ENCODE measurements at places on chromosomes 1 and 21.
A peak's percentile ranks its signal among the peaks of the same experiment; 100 is the strongest.

DNA sequence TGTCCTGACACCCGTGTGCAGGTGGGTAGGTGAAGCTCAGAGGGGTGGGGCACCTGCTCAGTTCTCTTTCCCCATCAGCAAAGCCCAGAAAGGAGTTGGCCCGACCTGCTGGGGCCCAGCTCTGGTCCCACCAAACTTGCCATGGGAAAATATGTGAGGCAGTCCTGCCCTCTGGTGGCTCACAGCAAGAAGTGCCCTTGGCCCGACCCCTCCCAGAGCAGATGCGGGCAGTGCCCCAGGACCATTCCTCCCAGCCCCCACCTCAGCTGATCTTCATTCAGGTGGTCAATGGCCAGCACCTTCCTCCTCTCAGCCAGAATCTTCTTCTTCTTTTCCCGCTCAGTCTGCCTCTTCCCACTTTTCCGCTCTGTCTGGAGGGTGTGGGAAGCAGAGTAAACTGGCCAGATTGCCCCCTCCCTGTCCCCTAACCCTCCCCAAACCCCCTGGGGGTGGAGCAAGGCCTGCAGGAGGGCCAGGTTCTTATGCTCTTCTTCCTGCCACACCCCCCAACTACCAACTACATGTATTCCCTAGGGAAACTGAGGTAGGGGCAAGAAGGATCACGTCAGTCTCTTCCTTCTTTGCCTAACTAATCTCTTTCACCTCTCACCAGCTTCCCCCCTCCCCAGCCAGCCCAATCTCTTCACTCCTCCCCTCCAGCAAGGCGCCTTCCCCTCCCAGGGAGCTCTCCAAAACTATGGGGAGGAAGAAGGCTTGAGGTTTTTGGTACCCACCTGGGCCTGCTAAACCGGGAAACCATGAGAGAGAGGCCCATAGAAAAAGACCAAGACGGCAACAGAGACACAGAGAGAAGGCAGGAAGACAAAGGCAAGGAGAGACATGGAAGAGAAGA, 15.6 kb downstream of the TNNT2 start:
- no peaks in the 10 kb centered on the region for H3K36me3 ChIP-seq
- H3K4me3 ChIP-seq = no peak overlapping the region
- H3K27ac ChIP-seq = no peak overlapping the region
- no peaks in the 10 kb centered on the region for H3K27me3 ChIP-seq
- no peaks in the 10 kb centered on the region for H3K4me1 ChIP-seq

- peaks cover 22% of the 10 kb centered on the region for H3K27me3 ChIP-seq
- H3K27ac ChIP-seq = no peak within 1 kb of the TSS
- peak within 1 kb of the TSS; percentile 64 for H3K4me3 ChIP-seq
- DNase-seq = peak; percentile 2
- H3K36me3 ChIP-seq = no peaks in the 10 kb centered on the region
These were observed at the start of gene GPR161 for GRCh38 chr1:168136709-168137514. TSS of gene GPR161 (minus strand) at chr1:168136930. CDS start at chr1:168104850, 32,080 bp downstream.

- H3K4me1 ChIP-seq = peaks cover 42% of the 10 kb centered on the region
- H3K4me3 ChIP-seq = no peak overlapping the region
- no peaks in the 10 kb centered on the region for H3K27me3 ChIP-seq
- H3K27ac ChIP-seq = peak overlapping the region; percentile 79
- H3K36me3 ChIP-seq = peaks cover 63% of the 10 kb centered on the region
- no peak for DNase-seq
These were observed 16.5 kb upstream of the HDAC1 start for GRCh38 chr1:32275424-32275823.

DNA sequence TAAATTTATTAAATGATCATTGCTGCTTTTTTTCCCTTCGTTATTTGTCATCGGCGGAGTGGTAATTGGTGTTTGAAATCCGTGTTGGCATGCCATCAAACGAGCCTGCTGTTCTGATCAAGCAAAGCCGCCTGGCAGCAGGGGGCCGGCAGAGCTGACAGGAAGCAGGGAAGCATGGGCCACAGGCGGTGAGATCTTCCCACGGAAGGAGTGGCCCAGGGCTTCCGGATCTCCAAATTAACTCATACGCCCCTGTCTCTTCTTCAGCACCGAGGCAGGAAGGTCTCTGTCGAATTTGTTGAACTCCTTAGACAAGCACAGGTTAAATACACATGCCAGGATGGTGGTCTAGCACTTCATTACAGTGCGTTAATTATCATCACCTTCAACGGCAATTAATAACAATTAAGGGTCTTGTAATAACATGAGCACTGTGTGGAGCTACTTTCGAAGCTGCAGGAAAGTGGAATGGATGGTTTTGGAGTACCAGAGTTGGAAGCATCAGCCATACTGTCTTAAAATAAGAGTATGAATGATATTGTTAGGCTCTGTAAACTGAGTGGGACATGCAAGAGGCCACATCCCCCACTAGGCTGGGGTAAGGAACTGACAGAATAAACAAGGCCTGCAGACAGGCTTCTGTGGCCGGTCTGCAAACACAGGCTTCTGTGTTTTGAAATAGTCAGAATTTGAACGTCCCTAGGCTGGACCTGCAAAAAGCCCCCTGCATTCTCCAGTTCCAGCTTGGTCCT, 199.4 kb upstream of the DAB1 start:
- H3K4me1 ChIP-seq = no peaks in the 10 kb centered on the region
- no peaks in the 10 kb centered on the region for H3K27me3 ChIP-seq
- H3K4me3 ChIP-seq = no peak overlapping the region
- no peaks in the 10 kb centered on the region for H3K36me3 ChIP-seq

- H3K27ac ChIP-seq = no peak overlapping the region
- no peaks in the 10 kb centered on the region for H3K4me1 ChIP-seq
- DNase-seq = no peak
These were observed 19.1 kb downstream of the PROX1 start for GRCh38 chr1:214006845-214007244.

DNA sequence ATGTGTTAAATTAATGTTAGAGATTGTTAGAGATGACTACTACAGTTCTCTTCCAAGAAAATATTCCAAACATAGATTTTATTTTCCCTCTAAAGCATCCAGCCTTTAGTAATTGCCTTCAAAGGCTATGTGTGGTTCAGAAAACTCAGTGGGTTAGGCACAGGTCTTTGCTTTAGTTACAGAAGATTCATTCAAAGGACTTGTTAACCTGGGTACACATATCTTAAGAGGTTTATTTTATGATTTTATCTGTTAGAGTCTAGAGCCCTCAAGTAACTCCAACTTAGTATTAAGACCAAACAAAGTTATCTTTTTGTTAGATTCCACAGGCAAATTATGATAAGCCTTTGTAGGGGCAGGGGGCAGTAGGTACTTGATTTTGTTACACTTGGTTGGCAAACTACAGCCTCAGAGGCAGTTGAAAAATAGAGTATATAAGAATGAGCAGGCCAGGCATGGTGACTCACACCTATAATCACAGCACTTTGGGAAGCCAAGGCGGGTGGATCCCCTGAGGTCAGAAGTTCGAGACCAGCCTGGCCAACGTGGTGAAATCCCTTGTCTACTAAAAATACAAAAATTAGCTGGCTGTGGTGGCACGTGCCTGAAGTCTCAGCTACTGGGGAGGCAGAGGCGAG, 37.9 kb downstream of the CXADR start:
- no peaks in the 10 kb centered on the region for H3K4me1 ChIP-seq
- H3K27ac ChIP-seq = no peak overlapping the region
- H3K4me3 ChIP-seq = no peak overlapping the region
- DNase-seq = no peak
- no peaks in the 10 kb centered on the region for H3K27me3 ChIP-seq

DNA sequence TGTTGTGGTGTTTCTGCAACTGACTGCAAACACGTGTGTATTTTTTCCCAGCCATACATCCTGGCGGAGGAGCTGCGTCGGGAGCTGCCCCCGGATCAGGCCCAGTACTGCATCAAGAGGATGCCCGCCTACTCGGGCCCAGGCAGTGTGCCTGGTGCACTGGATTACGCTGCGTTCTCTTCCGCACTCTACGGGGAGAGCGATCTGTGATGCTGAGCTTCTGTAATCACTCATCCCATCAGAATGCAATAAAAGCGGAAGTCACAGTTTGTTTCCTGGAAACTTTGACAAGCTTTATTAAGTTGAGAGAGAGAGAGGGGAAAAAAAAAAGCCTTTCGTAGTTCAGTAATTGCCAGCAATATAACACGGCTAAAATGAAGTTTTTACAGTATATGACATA, 32.7 kb upstream of the MTR start:
- H3K4me1 ChIP-seq = no peaks in the 10 kb centered on the region
- H3K4me3 ChIP-seq = no peak overlapping the region
- no peak for DNase-seq

GRCh38 chr1:115408533-115408932, 70.5 kb upstream of the NGF start:
- no peak for DNase-seq
- H3K4me1 ChIP-seq = no peaks in the 10 kb centered on the region
- no peaks in the 10 kb centered on the region for H3K36me3 ChIP-seq
- peaks cover 2% of the 10 kb centered on the region for H3K27me3 ChIP-seq
- H3K4me3 ChIP-seq = no peak overlapping the region

DNA sequence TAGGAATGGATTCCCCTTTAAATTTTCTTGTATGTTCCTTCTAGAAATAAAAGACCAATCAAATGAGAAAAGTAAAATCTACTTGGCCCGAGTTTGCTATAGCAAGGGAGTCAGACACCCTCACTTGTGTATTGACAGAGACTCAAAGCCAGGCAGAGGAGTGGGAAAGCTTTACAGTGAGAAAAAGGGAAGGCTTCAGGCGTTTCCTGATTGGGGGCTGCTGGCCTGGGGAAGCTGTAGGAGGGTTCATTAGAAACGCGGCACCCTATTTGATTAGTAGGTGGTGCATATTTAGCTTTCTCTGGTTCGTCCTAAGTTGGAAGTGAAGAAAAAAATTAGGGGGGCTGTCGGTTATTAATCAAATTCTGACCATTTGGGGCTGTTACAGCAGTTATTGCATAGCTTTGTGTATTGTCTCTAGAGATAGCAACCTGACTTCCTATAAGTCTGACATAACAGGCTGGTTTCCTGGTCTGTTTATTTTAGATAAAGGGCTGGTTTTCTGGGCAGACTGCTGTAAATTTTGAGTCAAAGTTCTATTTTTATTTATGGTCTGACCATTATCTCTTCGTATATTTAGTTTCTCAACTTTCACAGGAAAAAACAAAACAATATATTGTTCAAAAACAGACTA, 10.0 kb downstream of the SLC25A24 start:
- H3K4me3 ChIP-seq = no peak overlapping the region
- H3K4me1 ChIP-seq = no peaks in the 10 kb centered on the region
- H3K27ac ChIP-seq = no peak overlapping the region
- H3K27me3 ChIP-seq = no peaks in the 10 kb centered on the region

DNA sequence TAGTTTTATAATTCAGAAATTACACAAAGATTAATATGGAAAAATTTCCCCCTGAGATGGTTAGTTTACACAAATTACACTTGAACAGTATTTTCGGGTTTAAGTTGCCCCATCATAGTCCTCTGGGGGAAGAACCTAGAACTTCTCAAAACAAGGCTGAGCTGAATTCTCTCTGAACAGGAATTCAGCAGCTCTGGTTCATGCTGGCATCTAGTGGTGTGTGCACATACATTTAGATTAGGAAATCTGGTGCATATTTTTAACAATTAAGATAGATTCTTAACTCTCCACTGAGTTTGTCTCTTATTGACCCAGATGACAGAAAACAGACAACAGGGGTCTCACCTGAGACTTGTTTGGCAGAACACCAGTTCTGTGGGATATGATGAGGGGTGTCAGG, 410.7 kb downstream of the DSCAM start:
- no peak overlapping the region for H3K4me3 ChIP-seq
- no peak overlapping the region for H3K27ac ChIP-seq
- no peaks in the 10 kb centered on the region for H3K27me3 ChIP-seq
- no peak for DNase-seq

GRCh38 chr1:176619261-176619660, 156.3 kb downstream of the PAPPA2 start:
- no peak overlapping the region for H3K27ac ChIP-seq
- H3K4me3 ChIP-seq = no peak overlapping the region
- H3K27me3 ChIP-seq = no peaks in the 10 kb centered on the region
- no peaks in the 10 kb centered on the region for H3K36me3 ChIP-seq
- no peaks in the 10 kb centered on the region for H3K4me1 ChIP-seq

GRCh38 chr1:165456114-165456513, 11.2 kb upstream of the RXRG start:
- H3K27me3 ChIP-seq = peaks cover 9% of the 10 kb centered on the region
- no peak for DNase-seq
- H3K4me1 ChIP-seq = no peaks in the 10 kb centered on the region
- H3K4me3 ChIP-seq = no peak overlapping the region
- H3K27ac ChIP-seq = no peak overlapping the region

GRCh38 chr1:19342894-19343616, 30.9 kb downstream of the SLC66A1 start:
- H3K27me3 ChIP-seq = no peaks in the 10 kb centered on the region
- H3K36me3 ChIP-seq = peaks cover 73% of the 10 kb centered on the region
- no peak overlapping the region for H3K4me3 ChIP-seq
- no peaks in the 10 kb centered on the region for H3K4me1 ChIP-seq

DNA sequence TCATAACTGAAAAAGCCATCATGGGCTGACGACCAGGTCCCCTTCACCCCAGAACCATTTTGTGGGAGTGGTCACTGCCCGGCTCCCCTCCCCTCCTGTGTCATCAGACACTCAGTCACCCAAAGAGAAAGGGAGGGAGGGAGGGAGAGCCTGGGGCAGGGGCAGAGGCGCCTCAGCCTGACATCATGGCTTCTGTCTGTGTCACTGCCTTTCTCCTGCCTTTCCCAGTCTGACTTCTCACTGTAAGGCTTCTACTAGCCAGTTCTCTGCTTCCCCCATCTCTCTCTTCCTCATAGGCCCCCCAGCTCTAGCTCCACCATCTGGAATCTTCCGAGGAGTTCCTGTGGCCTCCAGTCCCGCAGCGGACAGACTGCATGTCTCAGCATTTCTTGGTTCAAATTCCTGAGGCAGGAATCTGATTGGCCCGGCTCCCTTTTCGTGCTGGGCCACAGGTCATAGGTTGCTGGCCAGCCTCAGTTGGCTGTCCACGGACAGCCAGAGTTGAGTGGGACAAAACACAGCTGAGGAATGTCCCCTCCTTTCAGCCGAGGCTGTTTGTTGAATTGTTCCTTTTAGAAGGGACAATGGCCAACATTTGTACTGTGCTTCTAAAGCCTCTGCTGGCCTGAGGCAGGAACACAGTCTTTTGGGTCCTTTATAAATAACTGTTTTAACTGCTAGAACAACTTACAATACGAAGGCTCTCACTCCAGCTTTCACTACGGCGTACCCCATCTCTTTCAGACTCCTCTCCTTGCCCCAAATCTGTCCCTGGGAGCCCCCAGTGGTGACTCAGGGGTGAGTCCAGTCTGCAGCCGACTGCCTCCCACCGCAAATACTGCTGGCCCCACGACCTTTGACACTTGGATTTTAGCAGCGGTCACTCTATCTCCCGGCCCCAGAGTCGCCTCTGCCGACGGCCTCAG, 18.7 kb upstream of the KANK4 start:
- DNase-seq = no peak
- no peaks in the 10 kb centered on the region for H3K36me3 ChIP-seq
- no peaks in the 10 kb centered on the region for H3K4me1 ChIP-seq
- H3K27me3 ChIP-seq = no peaks in the 10 kb centered on the region
- no peak overlapping the region for H3K4me3 ChIP-seq
- no peak overlapping the region for H3K27ac ChIP-seq

- DNase-seq = no peak
- no peak overlapping the region for H3K27ac ChIP-seq
- no peaks in the 10 kb centered on the region for H3K4me1 ChIP-seq
- no peak overlapping the region for H3K4me3 ChIP-seq
- H3K36me3 ChIP-seq = no peaks in the 10 kb centered on the region
- H3K27me3 ChIP-seq = peaks cover 8% of the 10 kb centered on the region
These were observed 42.0 kb downstream of the RAB3B start for GRCh38 chr1:51948491-51948915.

Data from CD4-positive, CD25-positive, alpha-beta regulatory T cell (primary cell).